Smooth muscle cell of the coronary artery (primary cell): ENCODE measurements at places on chromosomes 1 and 21. TPM values are rescaled to one million over a fixed set of nuclear protein-coding genes. Genes with fewer than 3 reads are reported as not detected.

KHDC4 gene
- 18.6 and 18.8 TPM in 2 replicates for total RNA-seq

BMP8B gene
- total RNA-seq = under 0.01 TPM in 1 of 2 replicates, not detected in the other

DHDDS gene
- 63.5 and 76.8 TPM in 2 replicates for total RNA-seq

SPRR2G gene
- not detected in 2 replicates for total RNA-seq

FLG2 gene
- total RNA-seq = not detected in 2 replicates

RSBN1 gene
- total RNA-seq = 6.0 and 23.6 TPM in 2 replicates

PLPPR4 gene
- under 0.01 and 3.0 TPM in 2 replicates for total RNA-seq

FAAH gene
- 0.53 and 0.70 TPM in 2 replicates for total RNA-seq
